ENCODE measurements at places on chromosomes 12 and 14.

DNA sequence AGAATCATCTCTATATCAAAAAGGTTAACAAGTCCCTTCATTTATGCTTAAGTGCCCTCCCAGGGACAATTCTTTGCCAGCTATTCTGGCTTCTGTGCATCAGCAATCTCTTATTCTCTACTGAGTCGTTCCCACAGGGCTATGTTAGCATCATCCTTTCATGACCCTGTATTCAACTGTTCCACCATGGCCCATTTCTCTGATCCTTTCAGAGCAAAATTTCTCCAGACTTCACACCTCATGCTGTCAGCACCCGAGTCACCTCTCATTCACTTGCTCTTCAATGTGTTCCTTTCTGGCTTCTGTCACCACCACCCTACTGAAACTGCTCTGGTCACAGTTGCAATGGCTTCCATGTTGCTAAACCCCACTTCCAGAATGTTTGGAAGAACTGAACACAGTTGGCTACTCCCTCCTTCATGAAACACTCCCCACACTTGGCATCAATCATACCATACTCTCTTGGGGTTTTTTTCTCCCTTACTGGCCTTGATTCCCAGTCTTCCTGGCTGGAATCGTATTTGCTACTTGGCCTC, 159.5 kb upstream of the HMGA2 start:
- no peak for DNase-seq

DNA sequence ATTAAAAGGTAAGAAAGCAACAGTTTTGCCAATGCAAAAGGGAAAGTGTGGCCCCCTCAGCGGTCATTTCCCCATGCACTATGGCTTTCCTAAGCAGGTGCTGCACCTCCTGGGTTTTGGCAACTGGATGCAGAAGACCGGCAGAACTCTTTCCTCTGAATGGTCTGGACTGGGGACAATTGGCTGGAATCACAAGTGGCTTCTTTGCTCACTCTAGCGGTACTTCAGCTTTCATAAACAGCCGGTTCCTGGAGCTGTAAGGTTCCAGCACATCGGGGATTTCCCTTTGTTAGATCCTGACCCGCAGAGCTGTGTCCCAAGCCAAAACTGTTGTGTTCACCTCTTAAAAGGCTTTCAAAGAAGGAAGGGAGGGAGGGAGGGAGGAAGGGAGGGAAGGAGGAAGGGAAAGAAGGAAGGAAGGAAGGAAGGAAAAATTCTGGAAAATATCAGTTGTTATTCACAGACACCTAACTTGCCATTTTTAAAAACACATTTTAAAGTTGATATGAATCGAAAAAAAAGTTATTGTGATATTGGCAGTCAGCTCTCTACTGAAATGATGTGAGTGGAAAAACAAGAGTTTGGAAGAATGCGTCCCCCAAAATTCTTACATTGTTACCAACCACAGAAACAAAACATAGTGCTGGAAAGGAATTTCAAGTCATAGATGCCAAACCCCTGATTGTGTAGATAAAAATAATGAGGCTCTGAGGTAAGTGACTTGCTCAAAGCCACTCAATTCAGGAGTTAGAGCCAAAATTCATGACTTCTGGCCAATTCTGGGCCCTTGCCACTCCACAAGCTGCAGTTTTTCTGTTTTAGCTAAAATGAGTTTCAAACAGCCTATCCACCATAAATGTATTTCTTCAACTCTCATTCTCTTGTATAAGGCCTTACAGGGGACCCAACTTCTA, 220.6 kb upstream of the HMGA2 start:
- DNase-seq = peak; percentile 95

DNA sequence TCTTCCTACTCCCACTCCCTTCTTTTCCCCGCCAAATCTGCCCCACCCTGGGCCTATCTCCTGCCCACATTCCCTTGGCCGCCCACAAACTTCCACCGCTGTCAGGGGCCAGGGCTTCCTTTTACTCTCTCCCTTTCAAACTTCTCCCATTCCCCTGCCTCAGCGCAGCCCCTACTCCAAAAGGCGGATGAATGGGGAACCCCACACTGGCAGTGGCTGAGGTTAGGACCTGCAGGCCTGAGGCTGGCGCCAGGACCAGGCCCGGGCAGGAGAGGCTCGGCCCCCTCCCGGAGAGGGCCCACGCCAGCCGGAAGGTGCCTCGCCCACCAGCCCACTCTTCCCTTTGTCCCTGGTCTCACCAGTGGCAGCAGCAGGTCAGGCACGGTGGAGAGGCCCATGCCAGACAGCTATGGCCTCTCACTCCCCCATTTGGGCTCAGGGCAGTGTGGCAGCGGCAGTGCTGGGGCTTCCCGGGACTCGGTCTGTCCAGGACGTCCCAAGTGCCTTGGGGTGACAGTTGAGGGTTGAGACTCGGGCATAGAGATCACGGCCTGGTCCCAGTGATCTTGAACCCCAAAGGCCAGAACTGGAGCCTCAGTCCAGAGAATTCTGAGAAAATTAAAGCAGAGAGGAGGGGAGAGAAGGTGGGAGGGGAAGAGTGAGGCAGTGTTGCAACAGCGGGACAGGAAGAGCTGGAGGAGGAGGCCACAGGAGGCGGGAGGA, at the start of gene TNFRSF1A:
Gene TNFRSF1A, minus strand, starts transcription at position 660 of the 723 bp plus-strand sequence. Its CDS starts 262 bp downstream, at position 398.
- peak; percentile 84 for DNase-seq

DNA sequence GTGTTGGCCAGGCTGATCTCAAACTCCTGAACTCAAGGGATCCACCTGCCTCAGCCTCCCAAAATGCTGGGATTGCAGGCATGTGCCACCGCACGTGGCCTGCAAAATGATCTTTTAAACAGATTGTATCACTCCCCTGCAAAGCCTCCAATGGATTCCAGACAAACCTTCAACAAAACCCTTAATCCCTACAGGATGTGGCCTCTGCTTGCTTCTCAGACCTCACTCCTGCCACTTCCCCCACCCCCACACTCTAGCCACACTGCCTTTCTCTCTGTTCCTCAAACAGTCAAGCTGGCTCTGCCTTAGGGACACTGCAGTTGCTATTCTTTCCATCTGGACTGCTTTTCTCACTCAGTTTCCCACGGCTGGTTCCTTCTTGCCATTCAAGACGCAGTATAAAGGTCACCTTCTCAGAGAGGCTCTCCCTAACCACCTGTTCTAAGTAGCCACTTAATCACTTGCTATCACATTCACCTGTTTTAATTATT, 47.3 kb upstream of the TMED10 start:
- DNase-seq = peak; percentile 20

- no peak for DNase-seq
These were observed 9.4 kb downstream of the PSMB5 start for GRCh38 chr14:23025151-23025814.

DNA sequence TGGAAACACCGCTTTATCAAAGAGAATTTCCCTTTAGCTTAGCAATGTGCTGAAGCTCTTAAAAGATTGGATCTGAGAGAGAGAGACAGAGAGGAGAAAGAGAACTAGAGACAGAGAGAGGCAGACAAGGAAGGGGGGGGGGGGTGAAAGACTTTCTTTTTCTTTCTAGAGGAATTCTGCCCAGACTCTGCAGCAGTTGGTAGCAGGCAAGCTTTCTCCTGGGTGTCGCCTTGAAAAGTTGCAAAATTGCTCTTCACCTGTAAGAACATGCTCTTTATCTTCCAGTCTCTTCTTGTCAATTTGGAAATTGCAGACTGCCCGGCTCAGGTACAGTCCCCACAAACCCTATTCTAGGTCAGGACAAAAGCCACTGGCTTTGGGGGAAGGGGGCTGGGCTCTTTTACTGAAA, 2.9 kb upstream of the OTX2 start:
- DNase-seq = no peak

GRCh38 chr12:70242695-70243509, at the start of gene CNOT2:
TSS of gene CNOT2 (plus strand) at chr12:70243433. CDS start at chr12:70278227, 34,794 bp downstream.
- DNase-seq = peak; percentile 88
